ENCODE measurements at places on chromosomes 13 and 19.

GRCh38 chr19:17285415-17286135 lies 3.9 kb downstream of the ANKLE1 start:
- no peak for DNase-seq

DNA sequence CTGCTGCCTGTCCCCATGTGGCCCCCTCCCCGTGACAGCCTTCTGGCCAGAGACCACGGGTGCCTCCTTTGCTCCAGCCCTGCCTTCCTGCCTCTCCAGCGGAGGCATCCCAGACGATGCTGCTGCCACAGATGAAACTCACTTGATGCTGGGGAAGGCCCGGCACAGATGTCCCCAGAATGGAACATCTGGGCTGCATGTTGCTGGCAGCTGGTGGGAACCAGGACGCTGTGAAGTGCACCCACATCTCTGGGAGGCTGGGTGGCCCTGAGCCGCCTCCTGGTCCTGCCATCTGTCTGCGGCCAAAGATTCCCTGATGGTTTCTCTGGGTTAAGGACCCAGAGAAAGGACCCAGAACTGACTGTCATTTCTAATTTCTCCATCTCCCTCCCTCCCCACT lies 51.9 kb upstream of the PTPRS start:
- DNase-seq = no peak

DNA sequence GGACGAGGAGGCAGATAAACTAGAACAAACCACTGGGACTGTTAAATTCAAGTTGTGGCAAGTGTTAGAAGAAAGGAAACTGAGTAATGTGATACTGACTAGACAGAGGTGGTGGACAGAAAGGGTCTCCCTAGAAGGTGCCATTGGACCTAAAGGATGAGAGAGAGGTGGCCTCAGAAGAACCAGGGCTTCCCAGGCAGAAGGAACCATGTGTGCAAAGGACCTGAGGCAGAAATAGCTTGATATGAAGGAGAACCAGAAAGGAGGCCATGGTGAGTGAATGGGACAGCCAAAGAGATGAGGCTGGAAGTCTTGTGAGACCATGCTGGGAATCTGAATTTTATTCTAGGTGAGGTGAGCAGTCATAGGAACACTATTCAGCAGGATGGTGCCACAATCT lies 2.8 kb upstream of the SYDE1 start:
- no peak for DNase-seq

GRCh38 chr19:366951-367350 lies 22.4 kb upstream of the MIER2 start:
- DNase-seq = no peak

GRCh38 chr13:30002577-30002976 lies 152.2 kb upstream of the UBL3 start:
- DNase-seq = no peak

- no peak for DNase-seq
These were observed 39.4 kb upstream of the FARP1 start for GRCh38 chr13:98103531-98103930.

GRCh38 chr13:99605420-99606323 lies 104.4 kb downstream of the TM9SF2 start:
- peak; percentile 2 for DNase-seq

GRCh38 chr13:106496072-106496997 lies 39.1 kb downstream of the EFNB2 start:
- no peak for DNase-seq

- DNase-seq = no peak
These were observed 14.6 kb upstream of the GPR4 start for GRCh38 chr19:45616704-45617017.

- DNase-seq = no peak
These were observed 447.7 kb downstream of the GPC6 start for GRCh38 chr13:93674337-93674755.

DNA sequence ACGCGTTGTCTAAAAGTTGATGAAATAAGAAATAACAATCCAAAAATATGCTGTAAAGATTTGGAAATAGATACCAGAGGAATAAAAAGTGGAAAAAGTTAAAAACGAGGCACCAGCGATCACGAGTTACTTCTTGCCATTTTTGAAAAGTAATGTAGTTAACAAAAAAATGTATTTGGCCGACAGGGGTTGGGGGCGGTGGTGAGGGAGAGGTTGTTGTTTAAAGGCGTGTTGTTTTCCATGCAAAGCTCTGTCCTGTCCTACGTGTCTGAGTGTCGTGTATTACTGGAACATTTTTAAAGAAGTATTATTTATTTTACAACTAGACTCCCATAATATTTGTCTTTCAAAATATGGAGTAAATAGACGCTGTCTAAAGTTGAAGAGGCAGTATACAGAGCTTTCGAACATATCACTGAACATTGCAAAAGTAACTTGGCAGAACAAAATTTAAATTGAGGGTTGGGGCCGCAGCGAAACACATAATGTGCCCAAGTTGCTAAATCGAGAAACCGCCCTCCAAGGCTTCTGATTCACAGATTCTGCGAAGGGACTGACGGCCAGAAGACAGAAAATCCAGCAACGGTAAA lies 823 bp downstream of the FBXO17 start:
- DNase-seq = no peak

DNA sequence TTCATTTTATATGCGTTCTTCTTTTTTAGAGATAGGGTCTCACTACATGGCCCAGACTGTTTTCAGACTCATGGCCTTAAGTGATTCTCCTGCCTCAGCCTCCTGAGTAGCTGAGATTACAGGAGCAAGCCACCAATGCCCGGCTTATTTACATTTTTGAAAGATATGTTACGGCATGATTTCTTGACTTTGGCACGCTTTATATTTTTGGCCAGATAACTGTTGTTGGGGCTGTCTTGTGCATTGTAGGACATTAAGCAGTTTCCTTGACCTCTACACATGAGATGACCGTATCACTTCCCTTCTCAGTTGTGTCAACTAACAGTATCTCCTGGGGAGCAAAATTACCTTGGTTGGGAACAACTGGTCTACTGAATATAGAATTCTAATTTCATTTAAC lies 28.9 kb upstream of the CLDN10 start:
- no peak for DNase-seq

GRCh38 chr19:29564574-29565005 lies 38.8 kb downstream of the VSTM2B start:
- no peak for DNase-seq

- no peak for DNase-seq
These were observed at the start of gene EFNA2 for GRCh38 chr19:1285737-1286360. TSS of gene EFNA2 (plus strand) at chr19:1285873. CDS start at chr19:1286169, 296 bp downstream.

DNA sequence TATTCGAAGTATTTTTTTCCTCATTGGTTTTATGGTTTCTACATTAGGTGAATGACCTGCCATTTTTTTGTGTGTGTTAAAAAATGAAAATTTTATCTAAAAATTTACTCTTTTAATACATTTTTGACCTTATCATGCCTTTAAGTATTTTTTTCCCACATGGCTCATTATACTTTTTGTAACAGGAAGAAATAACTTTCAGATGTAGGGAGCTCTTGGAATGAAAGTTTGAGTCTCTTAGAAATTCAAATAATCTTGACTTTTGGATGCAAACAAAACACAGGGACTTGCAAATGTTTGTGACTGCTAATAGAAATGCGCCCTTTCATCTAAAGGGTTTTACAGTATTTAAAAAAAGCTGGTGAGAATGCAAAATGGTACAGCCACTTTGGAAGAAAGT lies 457.9 kb downstream of the KLF5 start:
- DNase-seq = no peak

- DNase-seq = no peak
These were observed 29.8 kb upstream of the ASF1B start for GRCh38 chr19:14165990-14166830.

DNA sequence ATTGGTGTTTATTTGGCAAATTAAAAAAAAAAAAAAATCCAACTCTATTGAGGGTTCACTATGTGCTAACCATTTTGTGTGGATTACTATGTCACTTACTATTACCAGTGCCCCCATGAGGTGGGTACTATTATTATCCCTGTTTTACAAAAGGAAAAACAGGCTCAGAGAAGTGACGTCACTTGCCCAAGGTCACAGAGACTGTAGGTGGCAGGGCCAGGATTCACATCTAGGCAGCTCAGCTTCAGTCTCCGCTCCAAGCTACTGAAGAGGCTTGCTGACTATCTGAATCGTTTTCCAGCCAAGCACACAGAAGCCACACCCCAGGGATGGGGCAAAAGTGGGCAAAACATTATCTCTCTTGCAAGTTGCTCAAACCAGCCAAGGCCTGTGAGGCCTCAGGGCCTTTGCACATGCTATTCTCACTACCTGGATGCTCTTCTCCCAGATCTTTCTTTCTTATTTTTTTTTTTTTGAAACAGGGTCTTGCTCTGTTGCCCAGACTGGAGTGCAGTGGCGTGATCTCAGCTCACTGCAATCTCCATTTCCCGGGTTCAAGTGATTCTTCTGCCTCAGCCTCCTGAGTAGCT lies 4.8 kb upstream of the ANGPTL8 start:
- no peak for DNase-seq

GRCh38 chr19:36152352-36153091 lies at the start of gene COX7A1:
TSS of gene COX7A1 (minus strand) at chr19:36152447. CDS start at chr19:36152407, 40 bp downstream.
- DNase-seq = no peak

GRCh38 chr19:6204212-6204611 lies 68.7 kb downstream of the ACSBG2 start:
- DNase-seq = no peak

DNA sequence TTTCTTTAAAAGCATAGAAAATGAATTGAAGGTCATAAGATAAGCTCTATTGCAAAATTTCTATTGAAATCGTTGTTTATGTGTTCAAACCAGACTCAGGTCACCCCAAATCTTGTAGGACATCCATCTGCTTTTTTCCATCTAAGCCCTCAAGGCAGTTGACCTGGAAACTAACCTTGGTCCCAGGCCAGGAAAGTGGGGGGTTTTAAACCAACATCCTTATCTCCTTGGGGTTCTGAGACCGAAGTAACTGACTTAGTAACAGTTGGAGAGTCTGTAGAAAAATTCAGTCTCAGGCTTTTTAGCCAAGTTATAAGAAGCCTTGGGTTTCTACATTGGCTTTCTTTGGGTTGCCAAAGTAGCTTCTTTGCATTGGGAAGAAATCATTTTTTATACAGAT lies 23.4 kb downstream of the ZNF507 start:
- no peak for DNase-seq

- no peak for DNase-seq
These were observed 418.3 kb downstream of the DIAPH3 start for GRCh38 chr13:59745392-59745788.

DNA sequence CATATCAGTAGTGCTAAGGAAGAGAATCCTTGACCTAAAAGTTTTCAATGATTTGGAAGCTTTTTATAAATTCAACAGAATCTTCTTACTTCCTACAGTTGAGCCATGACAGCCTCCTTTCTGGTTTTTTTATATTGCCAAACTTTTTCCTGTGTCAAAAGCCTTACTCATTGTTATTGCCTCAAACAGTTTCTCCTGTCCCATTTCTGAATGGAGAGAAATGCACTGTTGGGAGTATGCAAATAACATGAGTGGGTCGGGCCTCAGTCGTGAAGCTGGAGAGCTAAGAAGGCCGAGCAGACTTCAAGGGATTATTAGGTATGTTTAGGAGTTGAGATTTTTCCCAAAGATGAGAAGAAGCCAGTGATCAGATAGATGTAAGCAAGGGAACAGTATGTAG lies 766.4 kb upstream of the KLHL1 start:
- DNase-seq = no peak

DNA sequence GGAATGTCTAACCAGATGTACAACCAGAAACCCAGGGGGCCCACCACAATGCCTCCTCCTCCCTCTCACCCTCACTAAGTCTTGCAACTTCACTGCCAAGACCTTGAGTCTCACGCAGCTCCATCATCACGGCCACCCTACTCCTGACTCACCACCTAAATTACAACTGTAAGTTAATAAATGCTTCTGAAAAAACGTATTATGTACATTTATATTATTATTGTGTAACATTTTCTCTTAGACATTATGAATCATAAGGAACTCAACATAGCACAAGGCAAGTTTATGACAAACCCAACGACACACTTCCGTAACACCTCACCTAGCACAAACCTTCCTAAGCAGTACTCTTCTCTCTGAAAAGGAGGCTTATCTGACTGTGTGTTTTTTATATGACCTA lies 20.7 kb downstream of the MIPEP start:
- DNase-seq = no peak

DNA sequence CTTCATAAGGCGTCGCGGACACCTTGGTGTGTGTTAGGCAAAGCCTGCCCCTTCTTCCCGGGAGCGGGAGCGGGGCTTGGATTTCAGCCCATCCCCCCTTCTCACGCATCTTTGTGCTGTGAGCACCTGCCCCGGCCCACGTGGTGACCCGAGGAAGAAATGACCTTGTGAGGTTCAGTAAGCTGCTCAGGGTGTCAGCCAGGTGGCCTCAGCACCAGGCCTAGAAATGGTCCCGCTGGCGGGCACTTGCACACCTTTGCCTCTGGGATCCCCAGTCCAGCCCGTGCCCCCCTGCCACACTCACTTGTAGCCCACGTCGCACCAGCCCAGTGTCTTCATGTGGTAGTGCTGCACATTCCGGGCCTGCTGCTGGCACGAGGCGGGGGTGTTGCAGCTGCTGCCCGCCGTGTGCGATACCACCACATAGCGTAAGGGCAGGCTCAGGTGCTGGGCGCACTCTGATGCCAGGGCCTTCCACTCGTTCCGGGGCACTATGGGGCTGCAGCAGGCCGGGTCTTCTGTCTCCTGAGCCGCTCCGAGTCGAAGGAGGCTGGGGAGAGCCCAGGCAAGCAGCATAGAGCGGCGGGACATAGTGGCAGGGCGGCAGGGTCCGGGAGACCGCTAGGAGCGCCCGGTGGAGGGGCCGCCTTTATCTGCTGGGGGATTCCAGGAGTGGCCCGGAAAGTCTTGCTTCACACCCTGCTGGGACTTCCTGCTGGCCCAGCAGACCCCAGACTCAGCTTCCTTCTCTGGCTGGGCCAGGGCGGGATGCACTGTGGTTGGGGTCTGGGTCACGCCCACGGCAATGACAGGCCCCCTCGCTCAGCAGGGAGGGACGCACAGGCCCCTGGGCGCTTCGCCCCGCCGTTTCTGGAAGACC lies at the start of gene PGLYRP1:
Gene PGLYRP1, minus strand, starts transcription at position 623 of the 880 bp plus-strand sequence. Its CDS starts 32 bp downstream, at position 591.
- no peak for DNase-seq

DNA sequence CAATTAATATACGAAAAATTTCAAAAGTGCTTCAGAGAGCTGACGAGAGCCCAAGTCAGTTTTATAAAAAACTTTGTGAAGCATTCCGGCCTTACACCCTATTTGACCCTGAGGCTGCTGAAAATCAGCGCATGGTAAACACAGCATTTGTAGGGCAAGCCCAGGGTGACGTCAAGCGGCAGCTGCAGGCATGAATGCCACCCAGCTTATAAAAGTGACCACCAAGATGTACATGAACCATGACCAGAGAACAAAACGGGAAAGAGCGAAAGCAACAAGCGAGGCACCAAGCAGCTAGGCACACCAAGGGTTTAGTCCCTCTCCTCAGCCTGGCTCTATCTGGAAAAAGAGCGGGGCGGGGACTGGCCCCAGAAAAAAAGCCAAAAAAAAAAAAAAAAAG lies 6.0 kb downstream of the SIGLEC11 start:
- no peak for DNase-seq

DNA sequence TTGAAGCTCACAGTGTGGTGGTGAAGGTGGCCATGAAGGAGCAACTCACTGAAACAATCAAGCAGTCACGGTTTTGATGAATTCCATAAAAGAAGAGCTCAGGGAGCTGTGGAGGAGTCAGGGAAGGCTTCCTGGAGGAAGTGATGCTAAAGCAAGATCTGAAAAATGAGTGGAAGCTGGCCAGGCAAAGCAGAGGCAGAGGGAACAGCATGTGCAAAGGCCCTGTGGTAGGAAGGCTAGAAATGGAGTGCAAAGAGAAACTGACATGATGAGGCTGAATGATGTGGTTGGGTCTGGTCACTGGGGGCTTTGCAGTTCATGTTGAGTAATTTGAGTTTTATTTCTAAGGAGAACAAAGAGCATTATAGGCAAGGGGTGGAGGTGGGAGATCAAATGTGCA lies 6.9 kb downstream of the ADGRE1 start:
- DNase-seq = no peak

GRCh38 chr19:12581100-12581499 lies 29.5 kb downstream of the ZNF490 start:
- no peak for DNase-seq
